ENCODE measurements at places on chromosomes 7 and 10. TPM values are rescaled to one million over a fixed set of nuclear protein-coding genes. Genes with fewer than 3 reads are reported as not detected.

IDI2 gene
- total RNA-seq = not detected

PARP12 gene
- total RNA-seq = 51.6 TPM

DNA sequence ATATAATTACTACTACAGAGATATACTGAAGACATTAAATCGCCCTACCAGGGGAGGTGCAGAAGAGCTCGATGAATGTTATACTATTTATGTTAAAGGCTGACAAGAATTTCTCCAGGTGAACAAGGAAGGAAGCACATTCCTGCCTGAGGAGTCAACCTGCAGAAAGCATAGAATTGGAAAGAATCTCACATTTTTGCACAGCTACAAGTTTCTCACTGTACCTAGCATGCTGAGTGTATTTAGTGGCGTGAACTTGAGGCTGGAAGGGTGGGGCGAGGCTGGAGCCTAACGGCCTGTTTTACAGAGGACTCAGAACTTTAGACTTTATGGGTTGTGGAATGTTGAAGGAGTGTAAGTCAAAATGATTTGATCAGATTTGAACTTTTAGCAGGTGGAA lies 373.6 kb upstream of the LRGUK start:
- no peak for DNase-seq

RFC2 gene
- total RNA-seq = 15.2 TPM

NEBL gene
- 1.4 TPM for total RNA-seq

TMEM140 gene
- total RNA-seq = 27.6 TPM

C10orf62 gene
- total RNA-seq = not detected

GRCh38 chr7:20151708-20152456 lies 65.3 kb downstream of the MACC1 start:
- DNase-seq = no peak

DUSP5 gene
- 12.7 TPM for total RNA-seq

- no peak for DNase-seq
Measured at GRCh38 chr7:142910481-142910880, 23.1 kb downstream of the TRPV5 start.

CRTAC1 gene
- 4.3 TPM for total RNA-seq

DNA sequence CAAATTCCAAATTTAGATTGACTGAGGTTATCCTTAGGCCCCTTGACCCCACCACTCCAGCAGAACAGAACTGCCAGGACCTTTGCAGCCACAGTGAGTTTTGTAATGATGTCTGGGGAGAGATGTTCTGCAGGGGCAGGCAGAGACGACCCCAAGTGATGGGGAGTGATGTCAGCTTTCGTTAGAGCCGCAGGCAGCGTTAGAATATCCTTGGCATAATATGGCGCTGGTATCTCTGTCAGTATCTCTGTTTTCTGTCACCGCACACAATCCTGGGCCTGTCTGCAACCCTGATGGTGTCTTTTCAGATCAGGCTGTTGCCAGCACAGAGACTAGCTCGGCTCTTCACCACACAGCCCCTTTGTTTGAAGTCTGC lies 1083.6 kb downstream of the KCNMA1 start:
- no peak for DNase-seq

DNA sequence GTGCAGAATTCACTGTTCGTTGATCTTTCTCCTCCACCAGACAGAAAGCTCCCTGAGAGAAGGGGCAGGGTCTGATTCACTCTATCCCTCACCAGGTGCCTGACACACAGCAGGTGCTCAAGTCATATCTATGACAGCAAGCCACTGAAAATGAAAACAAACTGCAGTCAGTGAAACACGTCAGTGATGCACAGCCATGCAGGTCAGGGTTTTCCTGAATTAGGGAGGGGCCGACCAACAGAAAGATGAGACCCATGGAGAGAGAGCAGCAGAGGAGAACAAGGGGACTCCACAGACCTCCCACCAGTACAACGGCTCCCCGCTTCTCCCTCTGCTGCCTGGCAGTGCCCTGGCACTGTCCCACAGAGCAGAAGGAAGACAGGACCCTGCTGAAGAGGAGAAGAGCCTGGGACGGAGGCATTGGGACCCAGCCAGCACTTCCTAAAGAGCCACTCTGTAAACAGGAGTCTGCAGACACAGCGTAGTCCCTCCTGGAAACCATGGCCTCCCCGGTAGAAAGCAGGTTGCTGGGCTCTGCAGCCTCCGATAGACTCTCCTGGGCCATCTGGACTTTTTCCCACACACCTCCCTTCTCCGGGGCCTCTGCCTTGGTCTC lies 50.3 kb downstream of the FAM53B start:
- DNase-seq = no peak

PNLIPRP1 gene
- total RNA-seq = not detected

DNA sequence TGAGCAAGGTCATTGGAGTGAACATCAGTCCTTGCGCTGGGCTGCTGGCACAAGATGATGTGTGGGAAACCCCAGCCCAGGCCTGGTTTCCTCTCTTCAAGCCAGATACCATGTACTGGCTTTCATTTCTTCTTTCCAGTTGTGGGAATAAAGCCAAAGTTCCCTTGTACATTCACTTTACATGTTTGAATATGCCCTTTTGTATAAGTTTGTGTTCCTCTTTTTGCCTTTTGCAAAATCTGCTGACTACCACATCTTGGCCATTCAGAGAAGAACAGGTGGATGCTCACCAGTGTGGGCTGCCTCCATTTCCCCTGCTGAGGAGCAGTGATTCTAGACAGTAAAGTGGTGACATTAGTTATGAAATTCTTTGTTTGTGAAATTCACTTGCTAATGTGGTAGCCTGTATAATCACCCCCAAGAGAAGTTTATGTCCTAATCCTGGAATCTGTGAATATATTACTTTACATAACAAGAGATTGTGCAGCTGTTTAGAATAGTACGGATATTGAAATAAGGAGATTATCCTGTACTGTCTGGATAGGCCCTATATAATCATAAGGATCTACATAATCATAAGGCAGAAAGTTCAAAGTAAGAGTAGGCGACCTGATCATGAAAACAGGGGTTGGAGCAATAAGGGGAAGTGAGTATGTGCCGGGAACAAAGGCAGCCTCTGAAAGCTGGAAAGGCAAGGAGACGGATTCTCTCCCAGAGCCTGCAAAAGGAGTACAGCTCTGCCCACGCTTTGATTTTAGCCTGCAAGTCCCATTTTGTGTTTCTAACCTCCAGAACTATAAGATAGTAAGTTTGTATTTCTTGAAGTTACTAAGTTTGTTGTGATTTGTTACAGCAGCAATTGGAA lies 18.8 kb upstream of the AOAH start:
- no peak for DNase-seq

GRCh38 chr7:84502239-84502638 lies 307.6 kb upstream of the SEMA3A start:
- DNase-seq = no peak

SP8 gene
- total RNA-seq = not detected

DNA sequence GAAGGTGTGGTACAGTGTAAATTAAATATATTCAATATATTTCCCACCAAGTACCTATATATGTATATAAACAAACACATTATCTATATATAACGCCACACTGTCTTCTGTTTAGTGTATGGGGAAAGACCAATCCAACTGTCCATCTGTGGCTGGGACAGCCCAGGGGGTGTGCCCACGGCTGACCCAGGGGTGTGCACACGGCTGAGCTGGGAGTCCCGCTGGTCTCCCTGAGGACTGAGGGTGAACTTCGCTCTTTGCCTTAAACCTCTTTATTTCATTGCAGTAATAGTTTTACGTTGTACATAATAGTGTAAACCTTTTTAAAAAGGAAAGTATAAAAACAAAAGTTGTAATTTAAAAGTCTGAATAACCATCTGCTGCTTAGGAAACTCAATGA lies 6.3 kb downstream of the EN2 start:
- no peak for DNase-seq

DNA sequence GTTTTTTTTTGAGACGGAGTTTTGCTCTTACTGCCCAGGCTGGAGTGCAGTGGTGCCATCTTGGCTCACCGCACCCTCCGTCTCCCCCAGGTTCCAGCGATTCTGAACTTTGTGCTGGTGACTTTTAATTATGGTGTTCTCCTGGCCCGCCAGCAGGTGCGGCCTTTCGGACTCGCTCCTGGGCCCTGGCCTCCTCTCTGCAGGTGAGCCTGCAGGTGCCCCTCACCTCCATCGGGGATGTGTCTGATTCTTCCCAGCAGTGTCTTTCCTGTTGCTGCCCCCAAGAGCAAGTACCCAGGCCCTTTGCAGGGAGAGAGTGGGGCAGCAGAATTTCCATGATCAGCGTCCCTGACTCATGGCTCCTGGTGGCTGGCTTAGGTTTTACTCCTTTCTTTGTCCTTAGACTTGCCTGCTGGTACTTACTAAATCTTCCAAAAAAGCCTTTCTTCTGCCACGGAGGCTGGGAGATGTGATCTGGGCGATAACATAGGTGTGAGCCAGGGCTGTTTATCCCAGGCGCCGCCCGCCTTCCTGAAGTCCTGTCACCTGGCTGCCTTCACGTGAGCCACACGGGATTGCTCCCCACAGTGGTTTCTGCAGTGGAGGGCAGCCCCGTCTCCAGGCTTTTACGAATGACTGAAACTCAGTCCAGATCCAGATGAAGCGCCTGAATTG lies 10.7 kb downstream of the WIPI2 start:
- DNase-seq = no peak

SPDYE5 gene
- not detected for total RNA-seq

AKR1D1 gene
- total RNA-seq = not detected

- no peak for DNase-seq
Measured at GRCh38 chr7:5425507-5426225, 2.0 kb upstream of the TNRC18 start.

FBH1 gene
- 93.7 TPM for total RNA-seq

- DNase-seq = no peak
Measured at GRCh38 chr7:147509541-147510200, 1080.9 kb upstream of the C7orf33 start.

- DNase-seq = no peak
Measured at GRCh38 chr7:86201767-86202166, 441.9 kb upstream of the GRM3 start.

- no peak for DNase-seq
Measured at GRCh38 chr7:3238525-3239210, 62.4 kb upstream of the SDK1 start.

GRCh38 chr10:86971232-86971991 lies 3.1 kb downstream of the ADIRF start:
- DNase-seq = no peak

GRCh38 chr7:130940326-130940725 lies 206.3 kb upstream of the KLF14 start:
- no peak for DNase-seq

GRCh38 chr10:125064681-125065492 lies 95.5 kb downstream of the CTBP2 start:
- DNase-seq = no peak

AGMO gene
- 0.85 TPM for total RNA-seq

C10orf90 gene
- not detected for total RNA-seq

DNA sequence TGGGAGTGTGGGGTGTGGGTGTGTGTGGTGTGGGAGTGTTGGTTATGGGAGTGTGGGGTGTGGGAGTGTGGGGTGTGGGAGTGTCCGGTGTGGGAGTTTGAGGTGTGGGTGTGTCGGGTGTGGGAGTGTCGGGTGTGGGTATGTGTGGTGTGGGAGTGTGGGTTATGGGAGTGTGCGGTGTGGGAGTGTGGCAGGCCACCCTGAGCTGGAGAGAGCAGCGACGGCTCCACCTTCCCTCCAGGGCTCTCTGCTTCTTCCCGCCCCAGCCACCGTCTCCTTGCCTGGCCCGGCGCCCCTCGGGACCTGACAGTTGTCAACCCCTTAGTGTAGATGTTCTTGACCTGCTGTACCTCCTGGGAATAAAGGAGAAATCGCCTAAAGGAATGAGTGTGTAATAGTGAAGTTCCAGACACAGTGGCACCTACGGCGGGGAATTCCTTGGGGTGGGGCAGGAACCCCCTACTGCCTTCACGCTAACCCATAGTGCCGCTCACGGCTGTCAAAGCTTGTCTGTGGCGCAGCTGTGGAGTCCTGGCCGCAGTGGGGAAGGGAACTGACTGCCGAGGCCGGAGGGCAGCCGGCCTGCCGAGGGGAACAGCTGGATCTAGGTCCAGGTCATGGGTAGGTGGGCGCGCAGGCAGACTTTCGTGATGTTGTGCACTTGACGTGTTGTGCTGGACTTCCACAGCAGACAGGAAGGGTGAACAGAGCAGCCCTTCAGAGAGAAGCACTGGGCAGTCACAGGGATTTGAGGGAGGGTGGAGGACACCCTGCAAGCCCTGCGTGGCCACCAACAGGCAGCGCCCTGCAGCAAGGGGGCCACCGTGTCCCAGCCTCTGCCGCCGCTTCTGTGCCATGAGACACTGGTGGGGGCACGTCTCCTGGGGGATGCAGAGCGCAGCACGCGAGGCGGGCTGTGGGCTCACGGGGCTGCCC lies 49.0 kb upstream of the EN2 start:
- no peak for DNase-seq

DNA sequence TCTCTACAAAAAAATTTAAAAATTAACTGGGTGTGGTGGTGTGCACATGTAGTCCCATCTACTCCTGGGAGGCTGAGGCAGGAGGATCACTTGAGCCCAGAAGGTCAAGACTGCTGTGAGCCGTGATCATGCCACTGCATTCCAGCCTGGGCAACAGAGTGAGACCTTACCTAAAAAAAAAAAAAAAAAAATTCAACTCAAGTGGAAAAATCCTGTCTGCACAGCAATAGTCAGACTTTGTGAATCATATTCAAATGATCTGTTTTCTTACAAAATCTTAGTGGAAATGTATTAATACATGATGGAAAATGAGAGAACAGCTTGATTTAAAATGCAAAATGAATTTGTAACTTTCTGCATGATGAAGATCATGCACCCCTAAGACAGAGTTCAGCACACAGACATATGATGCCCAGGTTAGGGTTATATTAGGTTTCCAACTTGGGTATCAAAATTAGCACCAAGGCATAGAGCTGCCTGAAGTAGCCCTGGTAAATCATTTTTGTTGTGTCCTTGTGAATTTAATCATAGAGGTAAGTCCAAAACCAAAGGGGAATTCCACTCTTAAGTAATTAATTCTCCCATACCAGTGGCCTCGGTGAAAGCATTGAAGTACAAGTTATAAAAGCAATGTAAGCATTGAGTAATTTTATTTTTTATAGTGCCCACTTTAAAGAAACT lies 93.8 kb downstream of the ADD3 start:
- no peak for DNase-seq

DNA sequence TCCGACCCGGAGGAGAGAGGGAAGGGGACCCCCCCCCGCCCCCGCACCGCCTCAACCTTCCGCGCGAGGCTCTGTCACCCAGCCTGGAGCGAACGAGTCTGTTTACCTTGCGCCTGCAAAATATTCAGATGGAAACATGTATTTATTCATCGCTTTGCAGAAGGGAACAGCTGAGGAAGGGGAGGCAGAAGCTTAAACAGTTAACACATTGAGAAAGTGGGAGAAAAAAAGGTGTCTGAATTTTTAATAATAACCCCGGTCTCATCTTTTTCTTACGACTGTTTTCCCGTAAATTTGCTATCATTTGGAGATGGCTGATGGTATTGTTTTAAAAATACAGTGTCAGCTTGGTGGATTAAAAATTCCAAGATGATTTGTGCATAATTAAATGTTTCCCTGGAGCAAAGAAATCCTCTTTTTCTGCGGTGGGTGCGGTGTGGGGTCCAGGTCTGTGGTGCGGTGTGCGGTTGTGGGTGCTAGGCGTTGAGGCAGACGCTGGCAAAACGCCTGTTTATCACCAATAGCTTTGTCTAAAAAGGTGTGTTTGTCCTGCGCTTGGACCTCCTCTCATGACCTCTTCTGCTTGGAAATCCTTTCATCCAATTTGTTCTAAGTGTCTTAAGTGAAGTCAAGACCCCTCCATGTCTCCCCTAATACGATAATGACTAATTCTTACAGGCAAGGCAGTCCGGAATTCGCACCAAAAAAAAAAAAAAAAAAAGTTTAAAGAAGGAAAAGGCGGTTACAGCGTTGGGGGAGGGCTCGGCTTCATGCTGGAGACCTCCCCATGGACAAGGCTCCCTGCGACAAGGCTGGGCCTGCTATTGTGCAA lies 1.6 kb downstream of the UNCX start:
- no peak for DNase-seq
